ENCODE measurements at places on chromosomes 1 and 21.
A peak's percentile ranks its signal among the peaks of the same experiment; 100 is the strongest.

- peak; percentile 79 for DNase-seq
Measured at GRCh38 chr1:25197235-25197975, 34.9 kb downstream of the SYF2 start.

DNA sequence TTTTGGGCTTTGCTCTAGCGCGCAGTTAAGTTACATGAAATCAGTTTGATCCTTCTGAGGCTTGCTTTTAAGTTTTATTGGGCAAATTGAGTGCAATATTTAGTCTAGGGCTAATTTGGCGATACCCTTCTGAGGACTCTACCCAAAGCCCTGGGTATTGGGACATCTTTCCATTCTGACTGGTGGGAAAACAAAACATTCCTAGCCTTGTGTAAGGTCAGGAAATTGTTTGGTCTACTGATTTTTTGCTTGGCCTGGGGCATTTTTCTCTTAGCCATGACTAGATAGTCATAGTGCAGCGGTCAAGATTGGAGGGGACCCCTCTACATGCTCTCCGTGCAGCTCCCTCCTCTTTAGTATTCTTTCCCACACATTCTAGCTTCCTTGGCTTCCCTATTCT is 189.6 kb upstream of the PTGFR start:
- no peak for DNase-seq

DNA sequence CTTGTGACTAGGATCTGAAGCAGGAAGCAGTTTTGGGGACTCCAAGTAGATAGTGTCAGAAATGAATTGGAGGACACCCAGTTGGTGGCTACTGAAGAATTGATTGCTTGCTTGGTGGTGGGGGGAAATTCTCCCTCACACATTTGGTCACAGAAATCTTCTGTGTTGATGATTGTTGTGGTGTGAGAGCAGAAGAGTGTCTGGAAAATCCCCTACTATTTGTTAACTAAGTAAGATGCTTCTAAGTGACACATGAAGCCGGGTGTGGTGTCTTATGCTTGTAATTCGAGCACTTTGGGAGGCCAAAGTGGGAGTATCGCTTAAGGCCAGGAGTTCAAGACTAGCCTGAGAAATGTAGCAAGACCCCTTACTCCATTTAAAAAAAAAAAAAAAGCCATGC is 22.5 kb upstream of the IPP start:
- no peak for DNase-seq

DNA sequence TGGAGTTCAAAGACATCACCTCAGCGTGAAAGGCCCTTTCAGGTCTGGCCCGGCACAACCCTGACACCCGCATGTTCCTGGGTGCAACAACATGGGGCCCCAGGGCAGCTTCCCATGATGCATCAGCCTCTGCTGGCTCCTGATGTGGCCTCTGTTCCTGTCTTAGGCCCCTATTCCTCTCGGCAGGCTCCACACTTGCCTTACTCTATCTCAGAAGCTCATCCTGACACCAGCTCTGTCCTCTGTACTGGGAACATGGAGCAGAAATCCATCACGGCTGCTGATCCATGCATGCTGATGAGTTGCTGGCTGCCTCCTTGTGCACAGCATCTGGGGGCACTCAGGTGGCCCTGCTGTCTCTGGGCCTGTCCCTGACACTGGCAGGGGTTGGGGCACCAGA is 74.6 kb downstream of the ADARB1 start:
- no peak for DNase-seq

- DNase-seq: no peak
Measured at GRCh38 chr1:207863893-207864535, 46.9 kb downstream of the CD34 start.

DNA sequence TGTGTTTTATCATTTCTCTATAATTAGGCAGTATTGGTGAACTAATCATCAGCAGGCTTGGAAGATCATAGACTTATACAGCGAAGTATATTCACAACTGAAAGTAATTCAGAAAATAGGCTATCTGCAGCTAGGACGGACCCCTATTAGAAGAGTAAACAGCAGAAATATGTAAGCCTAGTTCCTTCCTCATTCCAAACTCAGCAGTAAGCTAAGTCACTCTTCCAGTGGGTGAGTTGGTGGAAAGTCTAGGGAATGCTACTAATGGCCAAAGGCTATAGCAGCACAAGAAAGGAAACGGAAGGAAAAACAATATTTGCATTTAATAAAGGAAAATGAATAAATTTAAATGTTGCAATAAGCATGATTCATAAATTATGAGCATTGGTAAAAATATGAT is 918.1 kb upstream of the TMPRSS15 start:
- no peak for DNase-seq

GRCh38 chr1:8438489-8438888 is 120.6 kb downstream of the SLC45A1 start:
- DNase-seq: no peak

- no peak for DNase-seq
Measured at GRCh38 chr1:29499104-29499650, 262.9 kb downstream of the PTPRU start.

DNA sequence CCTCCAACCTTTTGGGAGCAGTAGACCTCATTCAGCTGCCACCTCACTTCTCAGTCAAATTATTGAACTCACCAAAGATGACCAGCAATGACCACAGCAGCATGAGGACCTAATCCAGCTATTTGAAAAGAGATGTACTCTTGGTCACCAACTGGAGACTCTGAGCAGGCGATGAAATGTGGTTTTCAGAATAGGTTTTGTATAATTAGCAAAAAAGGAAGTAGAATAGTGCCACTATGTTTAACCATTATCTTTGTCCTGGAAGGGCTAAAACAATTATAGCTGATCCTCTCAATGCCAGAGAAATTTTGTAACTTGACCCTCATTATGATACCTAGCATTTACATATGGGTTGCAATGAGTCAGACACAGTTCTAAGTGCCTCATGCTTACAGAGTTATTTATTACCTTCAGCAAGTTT is at the start of gene FCRL2:
FCRL2 (minus strand) TSS at position 162 of the 421 bp plus-strand sequence; CDS start at position 103, 59 bp downstream.
- DNase-seq: no peak

Measured in NCI-H1092 (cell line).